ENCODE measurements at places on chromosomes 1 and 21.

- DNase-seq, result no peak
Measured at GRCh38 chr1:173509797-173510196, 32.7 kb downstream of the PRDX6 start.

DNA sequence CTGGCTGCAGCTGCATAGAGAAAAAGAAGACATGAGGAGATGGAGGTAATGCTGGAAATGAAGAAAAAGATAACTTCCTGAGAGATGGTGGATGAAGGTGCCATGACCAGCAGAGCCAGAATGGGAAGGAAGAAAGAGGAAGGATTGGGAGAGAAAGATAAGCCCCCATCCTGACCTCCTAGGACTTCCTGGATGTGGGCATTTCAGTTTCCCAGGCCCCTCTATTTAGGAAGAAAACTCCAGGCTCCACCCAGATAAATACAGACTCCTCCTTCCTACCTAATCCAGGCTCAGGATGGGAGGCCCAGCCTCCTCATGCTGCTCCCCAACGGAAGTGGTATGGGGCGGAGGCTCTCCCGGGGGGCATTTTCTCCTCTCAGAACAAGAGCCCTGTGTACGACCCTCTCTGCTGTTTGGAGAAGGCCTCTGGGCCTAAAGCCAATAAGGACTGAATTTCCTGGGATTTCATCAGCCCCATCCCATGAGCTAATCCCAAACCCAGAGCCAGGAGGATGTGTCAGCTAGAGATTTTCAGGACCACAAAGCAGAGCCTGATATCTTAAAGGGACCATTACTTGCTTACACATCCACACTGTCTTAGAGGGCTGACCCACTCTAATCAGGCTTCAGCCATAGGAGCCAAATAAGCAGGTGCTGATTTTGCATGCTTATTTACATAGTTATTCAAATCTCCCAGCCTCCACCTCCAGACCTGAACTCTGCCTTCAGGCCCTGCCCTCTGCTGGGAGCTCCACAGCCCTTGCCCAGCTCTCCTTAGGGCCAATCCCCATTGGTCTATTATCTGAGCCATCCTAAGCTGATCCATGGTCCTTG is 5.1 kb upstream of the ARHGEF2 start:
- DNase-seq, result no peak

GRCh38 chr1:83813576-83813975 is 185.4 kb downstream of the TTLL7 start:
- DNase-seq, result no peak

DNA sequence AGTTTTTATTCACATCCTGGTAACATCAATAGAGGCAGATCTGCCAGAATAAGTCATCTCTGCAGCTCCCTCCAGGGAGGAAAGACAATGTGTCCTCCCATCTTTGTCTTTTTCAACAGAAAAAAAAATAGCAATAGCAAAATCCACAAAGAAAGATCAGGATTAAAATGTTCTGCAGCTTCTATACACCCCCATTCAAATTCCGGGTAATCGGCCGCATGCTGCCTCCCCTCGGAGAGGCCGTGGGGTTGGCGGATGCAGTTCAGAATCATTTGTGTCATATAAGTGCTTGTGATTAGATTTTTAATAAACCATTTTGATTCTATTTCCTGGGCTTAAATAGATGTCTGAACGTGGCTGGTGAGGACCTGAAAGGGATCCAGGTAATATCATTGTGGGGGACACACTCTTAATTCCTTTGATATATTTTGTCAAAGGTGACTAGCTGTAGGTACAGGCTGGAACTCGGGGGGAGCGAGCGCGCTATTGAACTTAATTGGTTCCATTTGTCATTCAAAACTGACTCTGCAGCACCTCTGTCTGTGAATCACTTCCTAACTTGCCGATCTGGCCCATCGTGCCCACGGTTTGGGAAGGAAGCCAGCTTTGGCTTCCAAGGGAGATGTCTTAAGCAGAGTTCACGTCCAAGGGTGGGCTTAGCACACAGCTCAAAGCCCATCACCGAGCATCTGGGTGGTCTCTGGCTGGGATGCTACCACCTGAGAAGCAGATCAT is 85.6 kb upstream of the ARHGEF16 start:
- DNase-seq, result no peak

GRCh38 chr1:201530741-201531531 is 8.0 kb upstream of the NAV1 start:
- DNase-seq, result peak; percentile 90

DNA sequence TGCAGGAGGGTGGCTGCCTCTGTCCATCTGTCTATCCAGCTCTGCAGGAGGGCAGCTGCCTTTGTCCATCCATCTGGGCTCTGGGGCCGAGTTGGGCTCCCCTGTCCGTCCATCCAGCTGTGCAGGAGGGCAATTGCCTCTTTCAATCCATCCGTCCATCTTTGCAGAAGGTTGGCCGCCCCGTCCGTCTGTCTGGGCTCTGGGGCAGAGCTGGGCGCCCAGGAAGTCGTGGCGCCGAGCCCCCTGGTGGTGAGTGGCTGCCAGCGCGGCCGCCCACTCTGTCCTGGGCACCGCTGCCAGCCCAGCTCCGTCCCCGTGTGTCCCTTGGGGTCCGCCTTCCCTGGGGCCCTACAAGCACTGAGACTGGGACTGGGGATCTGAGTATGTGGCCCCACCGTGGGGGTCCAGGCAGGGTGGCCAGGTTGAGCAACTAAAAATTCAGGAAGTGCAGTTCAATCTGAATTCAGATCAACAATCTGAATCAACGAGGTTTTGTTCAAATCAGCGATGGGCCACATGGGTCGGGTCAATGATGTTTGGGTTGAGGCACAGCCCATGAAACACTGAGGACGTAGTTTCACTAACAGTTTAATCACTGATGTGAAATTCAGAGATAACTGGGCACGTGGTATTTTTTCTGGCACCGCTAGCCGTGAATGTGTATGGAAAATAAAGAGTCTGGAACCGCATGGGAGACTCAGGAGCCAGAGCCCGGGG is 99.1 kb upstream of the ACTRT2 start:
- DNase-seq, result no peak

DNA sequence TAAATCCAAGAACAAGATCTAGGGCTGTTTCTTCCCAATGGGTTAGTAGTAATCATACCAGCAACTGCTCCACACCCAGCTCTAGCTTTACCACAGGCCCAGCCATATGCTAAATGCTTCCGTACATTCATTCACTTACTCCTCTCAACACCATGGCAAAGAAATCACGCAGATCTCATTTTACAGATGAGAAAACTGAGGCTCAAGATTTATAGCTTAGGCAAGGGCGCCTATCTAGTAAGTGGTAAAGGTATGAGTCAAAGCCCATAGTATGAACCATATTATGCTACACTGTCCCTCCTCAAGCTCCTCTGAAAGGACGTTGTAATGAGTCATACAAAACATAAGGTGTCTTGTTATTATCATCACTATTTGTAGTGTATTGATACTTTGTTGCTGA is 82.2 kb downstream of the NIBAN1 start:
- DNase-seq, result no peak

DNA sequence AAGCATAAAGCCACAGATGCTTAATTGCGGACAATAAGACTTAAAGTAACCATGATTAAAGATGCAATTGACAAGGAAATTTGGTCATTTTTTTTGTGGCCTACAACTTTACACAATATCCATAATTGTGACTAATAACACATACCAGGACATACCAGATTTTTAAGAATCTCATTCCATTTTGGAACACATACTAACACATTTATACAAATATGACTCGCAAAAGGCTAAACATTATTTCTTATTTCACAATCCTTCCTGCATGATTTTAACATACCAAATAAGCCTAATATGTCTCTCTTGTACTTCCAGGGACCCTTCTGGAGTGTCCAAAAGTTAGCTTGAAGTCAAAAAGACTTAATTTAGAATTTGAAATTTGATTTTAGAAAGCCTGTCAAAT is 48.8 kb downstream of the DR1 start:
- no peak for DNase-seq

GRCh38 chr1:217525773-217526490 is 105.0 kb downstream of the GPATCH2 start:
- DNase-seq, result no peak

- no peak for DNase-seq
Measured at GRCh38 chr1:221532071-221532773, 209.7 kb downstream of the DUSP10 start.

DNA sequence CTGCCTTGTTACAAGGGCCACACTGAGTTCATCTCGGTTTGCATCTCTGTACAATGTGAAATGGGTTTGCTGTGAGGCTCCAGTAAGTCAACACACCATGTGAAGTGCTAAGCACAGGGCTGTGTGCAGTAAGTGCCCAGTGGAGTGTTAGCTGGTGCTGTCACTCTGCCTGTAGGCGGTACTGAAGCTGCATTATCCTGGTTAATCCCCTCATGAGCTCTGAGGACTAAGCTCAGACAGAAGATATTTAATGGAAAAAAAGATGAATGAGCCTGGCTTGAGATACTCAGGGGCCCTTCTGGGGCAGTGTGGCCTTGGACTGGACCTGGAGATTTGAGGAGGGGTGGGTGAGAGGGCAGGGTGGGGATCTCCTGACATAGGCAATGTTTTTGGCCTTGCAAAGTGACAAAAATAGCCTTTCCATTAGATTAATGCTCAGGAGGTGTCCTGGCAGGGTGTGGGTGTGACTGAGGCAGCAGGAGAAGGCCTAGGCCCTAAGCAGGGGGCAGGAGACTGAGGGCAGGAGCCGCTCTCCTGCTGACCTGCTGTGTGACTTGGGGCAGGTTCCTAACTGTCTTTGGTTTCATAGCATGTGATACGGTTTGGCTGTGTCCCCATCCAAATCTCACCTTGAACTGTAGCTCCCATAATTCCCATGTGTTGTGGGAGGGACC is 570.5 kb downstream of the PTPRU start:
- peak; percentile 38 for DNase-seq

DNA sequence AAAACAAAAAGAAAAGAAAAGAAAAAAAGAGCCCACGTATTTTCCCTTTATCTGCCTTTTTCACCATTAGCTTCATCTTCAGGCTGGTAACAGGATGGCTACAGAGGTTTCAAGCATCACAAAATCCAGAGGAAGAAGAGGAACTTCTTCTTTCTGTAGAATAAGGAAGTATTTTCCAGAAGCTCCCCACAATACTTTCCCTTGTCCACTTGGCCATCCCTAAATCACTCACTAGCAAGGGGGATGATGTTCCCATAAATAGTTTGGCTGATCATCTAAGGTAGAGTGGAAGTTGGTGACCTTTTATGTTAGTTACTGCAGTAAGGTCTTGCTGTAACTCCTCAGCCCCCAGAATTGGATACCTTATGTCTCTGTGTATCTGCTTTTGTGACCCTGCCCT is 45.1 kb upstream of the RNF11 start:
- no peak for DNase-seq

GRCh38 chr21:14876524-14876840 is 188.3 kb downstream of the NRIP1 start:
- DNase-seq, result no peak

DNA sequence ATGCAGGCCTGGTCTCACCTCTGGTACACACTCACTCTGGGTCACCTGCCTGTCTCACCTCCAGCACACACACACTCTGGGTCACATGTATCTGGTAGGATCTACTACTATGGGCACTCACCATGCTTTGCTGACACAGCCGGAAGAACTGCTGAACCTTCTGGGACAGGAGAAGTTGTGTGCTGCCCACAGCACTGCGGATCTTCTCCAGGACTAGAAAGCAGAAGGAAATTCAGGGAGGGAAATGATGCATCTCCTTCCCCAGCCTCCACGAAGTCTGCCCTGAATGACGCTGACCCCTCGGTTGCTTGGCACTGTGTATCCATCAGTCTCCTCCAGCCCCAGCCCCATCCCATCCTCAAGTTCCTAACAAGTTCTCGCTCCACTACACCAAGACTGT is 7.9 kb upstream of the SMIM12 start:
- DNase-seq, result no peak

DNA sequence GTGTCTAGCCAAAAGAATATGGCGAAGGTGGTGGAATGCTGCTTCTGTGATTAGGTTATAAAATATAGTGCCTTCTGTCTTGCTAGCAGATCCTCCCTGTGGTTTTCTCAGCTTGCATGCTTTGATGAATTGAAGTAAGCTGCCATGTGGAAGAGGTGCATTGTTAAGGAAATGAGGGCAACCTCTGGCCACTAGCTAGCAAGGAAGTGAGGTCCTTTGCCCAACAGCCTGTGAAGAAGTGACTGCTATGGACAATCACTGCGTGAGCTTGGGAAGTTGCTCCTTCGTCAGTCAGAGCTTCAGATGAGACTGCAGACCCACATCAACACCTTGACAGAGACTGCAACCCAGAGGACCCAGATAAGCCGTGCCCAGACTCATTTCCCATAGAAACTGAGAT is 109.4 kb downstream of the GIPC2 start:
- no peak for DNase-seq

DNA sequence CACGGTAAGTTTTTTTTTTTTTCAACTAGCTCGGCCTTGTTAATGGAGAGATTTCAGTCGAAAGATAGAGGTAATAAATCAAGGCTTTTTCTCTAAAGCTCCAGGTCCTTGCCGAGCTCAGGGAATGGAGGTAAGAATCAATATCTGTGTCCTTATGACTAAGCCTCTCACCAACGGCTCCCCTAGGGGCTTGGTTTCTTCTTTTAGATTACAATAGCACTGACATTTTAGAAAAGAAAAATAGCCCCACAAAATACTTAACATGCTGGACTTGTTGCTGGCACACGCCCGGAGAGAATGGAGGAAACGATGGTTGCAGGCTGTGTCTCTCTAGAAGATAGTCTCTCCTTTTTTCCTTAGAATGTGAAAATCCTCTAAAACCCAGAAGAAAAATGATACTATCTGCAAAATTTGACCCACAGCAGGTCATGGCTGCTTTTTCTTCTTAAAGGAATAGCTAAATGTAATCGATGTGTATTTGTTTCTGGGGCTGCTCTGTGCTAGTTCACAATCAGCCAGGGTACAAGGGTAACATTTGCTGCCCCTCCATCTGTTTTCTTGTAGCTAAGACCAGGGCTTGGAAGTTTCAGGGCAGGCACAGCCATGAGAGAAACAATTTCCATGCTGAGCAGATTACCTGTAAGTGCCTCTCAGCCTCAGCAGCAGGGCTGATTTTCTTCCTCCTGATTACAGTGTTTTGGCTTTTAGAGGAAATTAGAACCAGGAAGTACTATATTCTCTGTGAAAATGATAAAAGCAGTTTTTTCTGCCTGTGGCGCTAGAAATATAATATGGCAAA is 86.2 kb upstream of the GNG12 start:
- DNase-seq, result no peak

DNA sequence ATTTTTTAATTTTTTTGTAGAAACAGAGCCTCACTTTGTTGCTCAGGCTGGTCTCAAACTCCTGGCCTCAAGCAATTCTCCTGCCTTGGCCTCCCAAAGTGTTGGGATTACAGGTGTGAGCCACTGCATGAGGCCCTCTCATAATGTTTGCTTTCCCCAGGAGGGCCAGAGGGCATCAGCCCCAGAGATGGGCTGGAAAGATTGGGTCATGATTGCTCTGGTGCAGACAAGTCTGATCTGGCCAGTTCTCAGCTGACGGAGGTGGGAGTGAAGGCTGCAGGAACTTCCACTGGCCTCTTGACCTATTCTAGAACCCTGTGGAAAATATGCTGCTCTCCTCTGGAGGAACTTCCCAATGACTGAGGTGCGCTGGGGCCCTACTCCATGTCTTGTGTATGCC is 43.4 kb upstream of the RD3 start:
- no peak for DNase-seq

DNA sequence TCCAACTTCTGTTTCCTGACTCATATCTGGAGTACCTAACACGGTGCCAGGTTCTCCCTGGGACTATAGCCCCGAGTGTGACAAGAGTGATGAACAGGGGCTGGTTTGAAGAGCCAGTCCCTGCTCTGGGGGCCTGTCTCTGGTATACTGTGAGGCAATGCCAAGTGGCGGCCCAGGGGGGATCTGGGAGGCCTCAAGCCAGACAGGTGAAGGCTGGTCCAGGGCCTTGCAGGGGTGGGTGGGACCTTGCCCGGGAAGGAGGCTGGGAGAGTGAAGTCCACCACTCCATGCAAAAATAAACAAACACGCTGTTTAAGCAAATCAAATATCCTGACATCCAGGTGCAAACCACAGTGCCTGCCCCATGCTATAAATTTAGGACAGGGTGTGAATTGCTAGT is 6.8 kb upstream of the PLXNA2 start:
- no peak for DNase-seq
